ENCODE measurements at places on chromosomes 16 and 17.
A peak's percentile ranks its signal among the peaks of the same experiment; 100 is the strongest.

DNA sequence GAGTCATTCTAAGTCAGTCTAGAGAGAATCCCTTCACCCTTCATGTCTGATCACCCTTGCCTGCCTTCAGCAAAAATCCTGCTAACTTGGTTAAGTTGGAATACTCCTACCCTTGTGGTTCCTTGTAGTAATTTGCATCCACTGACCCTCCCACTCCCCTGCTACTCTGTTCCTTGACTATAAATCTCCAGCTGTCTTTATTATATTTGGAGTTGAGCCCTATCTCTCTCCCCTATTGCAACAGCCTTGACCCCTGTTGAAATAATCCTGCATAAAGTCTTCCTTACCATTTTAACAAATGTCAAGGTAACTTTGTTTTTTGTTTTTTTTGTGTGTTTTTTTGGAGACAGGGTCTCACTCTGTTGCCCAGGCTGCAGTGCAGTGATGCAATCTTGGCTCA, 590.1 kb downstream of the WWOX start:
- DNase-seq, result no peak

DNA sequence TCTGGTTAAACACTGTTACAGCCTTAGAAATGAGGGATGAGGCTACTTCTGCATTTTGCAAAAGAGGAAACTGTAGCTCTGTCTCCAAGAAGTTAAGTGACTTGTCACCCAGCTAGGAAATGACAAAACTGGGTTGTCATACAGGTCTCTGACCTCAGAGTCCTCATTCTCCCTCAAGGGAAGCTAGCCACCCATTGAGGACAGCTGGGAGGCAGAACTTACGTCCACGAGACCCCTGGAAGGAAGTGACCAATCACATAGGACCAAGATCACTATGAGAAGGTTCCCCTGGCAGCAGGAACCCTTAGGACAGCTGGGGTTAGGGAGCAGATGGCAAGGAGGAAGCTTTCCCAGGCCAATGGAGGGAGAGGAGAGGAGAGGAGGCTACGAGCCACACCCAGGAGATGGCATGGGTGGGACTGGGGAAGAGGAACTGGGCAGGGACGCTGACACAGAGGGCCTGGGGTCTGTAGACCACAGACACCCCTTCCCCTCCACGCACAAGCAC, 11.2 kb downstream of the METTL22 start:
- no peak for DNase-seq

- DNase-seq, result no peak
Observed at GRCh38 chr17:76872221-76872873, 4.1 kb downstream of the MGAT5B start.

DNA sequence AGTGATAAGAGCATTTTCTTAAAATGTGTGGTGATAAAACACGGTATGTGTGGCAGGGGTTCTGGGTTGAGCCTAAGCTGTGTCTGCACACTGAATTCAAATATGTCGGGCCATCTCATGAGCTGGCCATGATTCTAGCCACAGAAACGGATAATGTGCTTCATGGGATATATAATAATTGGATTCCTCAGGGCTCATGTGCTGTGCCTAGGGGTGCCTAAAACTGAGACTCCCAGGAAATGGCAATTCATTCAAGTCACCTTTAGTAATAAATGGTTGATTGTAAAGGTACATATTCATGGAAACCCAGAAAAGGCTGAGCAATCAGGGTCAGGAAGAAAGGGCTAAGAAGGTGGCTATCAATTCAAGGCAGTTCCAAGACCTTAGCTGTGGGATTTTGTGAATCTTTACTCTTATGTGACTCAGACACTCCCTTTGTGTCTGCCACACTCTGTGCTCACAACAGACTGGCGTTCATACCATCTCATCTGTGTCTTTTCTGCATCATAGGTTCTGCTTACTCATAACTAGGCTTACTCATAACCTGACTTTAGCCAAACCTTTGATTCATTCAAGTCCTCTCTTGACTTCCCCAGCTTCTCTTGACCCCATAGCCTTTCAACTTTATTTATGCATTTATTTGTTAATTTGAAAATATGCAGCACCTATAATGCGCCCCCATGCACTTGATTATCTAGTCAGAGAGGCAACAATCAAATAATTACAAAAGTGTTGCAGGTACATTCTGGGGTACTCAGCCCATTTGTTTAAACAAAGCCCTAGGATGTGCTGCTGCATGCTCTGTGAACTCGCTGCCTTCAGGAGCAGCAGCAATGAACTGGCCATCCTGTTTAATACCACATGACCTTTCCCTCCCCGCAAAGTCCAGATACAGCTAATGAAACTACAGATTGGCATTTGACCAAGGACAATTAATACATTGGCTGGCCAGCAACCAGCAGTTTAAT, 28.4 kb upstream of the MED13 start:
- DNase-seq, result no peak

- DNase-seq, result no peak
Observed at GRCh38 chr17:39573447-39574298, 34.0 kb downstream of the NEUROD2 start.

DNA sequence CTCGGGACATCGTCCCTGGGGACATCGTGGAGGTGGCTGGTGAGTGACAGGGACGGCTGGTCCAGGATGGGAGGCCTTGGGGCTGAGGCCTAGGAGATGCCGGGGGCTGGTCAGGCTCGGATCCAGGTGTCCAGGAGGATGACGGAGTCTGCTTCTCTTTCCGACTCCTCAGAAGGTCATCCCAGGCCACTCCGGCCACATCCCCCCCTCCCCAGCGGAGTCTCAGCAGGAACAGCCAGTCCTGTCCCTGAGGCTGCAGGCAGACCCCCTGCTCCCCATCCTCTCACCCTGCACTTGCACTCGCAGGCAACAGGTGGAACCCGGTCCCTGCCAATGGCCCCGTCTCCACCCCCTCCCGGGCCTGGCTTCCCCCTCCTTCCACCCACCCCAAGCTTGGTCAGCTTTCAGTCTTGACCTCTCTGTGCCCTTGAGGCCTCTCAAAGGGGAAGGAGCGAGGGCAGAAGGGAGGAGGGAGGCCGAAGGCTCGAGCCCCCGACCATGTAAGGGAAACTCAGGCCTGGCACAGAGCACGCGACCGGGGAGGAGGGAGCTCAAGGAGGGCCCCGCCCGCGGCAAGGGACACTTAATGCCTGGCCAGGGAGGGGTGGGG, 4.4 kb downstream of the ATP2A1 start:
- DNase-seq, result no peak

DNA sequence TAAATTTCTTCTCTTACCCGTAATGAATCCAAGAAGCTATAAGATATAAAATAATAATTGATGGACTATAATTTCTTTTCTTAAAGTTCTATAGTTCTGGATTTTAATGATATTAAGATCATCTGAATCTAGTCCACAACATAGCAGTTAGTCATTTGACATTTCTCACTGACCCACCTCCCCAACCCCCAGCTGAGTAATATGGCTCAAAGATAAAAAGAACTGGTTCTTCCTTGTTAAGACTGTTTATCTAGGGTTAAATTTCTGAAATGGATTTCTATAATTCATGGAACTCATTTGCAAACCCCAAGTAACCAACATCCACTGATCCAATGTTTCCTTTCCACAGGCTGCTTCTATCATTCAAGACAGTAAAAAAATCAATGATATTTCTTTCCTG, 133.9 kb upstream of the SOX9 start:
- DNase-seq, result no peak

DNA sequence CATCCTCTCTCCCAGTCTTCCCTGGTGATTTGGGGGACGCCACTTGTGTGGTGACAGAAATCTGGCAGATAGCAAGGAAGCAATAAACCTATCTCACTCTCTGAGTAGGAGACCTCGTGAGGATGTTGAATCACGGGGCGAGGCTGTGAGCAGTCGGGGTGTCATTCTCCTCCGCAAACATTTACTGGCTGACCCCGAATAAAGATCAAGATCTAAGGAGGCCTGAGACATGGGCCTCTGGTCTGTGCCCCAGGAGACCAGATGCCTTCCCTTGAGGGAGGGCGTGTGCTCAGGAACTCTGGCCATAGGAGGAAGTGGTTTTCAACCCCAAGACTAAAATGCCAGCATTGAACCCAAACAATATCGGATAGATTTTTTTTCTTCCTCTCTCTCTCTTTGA, 53.1 kb downstream of the FOXL1 start:
- no peak for DNase-seq

- no peak for DNase-seq
Observed at GRCh38 chr16:67767953-67768352, 38.4 kb downstream of the RANBP10 start.

DNA sequence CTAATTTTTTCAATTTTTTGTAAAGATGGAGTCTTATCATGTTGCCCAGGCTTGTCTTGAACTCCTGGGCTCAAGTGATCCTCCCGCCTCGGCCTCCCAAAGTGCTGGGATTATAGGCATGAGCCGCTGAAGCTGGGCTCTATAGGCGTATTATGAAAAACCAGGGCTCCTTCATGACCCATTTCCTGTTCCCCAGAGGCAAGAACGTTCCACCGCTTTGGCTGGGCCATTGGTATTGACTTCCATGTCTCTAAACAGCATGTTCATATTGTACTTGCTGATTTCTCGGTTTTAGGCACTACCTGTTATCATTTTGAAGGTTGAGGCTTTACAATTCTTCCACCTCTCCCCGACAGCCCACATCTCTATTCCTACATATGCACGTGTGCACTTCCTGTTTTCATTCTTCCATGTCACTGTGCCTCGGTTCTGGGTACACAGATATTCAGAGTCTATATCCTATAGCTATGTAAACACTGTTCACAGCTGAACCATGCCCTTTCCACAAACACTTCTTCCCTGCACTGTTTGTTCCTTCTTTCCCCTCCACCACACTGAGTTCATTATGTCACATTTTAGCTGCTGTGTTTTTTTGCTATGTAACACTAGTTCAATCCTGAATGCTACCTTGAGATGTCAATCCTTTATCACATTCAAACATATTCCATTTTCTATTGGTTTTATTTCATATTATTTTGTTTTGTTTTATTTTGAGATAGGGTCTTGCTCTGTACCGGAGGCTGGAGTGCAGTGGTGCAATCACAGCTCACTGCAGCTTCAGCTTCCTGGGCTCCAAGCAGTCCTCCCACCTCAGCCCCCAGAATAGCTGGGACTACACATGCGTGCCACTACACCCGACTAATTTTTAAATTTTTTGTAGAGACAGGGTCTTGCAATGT, 16.8 kb upstream of the MAPK3 start:
- no peak for DNase-seq

GRCh38 chr17:81397314-81398175, 2.3 kb downstream of the BAHCC1 start:
- DNase-seq, result no peak

DNA sequence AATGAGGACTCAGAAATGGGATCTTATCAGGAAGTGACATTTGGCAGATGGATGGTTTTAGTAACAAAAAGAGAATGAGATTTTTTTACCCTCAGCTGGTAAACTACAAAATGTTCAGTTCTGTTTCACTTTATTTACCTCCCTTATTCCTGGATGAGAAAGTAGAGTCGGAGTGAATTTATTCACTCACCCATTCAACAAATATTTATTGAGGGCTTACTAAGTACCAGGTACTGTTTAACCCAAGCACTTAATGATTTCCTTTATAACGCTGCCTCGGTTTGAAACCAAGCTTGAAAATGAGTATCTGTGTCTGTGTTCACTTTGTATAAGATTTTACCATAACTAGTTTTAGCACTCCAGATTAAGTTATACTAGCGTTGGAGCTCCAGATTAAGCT, 38.1 kb downstream of the CDRT15 start:
- DNase-seq, result no peak

DNA sequence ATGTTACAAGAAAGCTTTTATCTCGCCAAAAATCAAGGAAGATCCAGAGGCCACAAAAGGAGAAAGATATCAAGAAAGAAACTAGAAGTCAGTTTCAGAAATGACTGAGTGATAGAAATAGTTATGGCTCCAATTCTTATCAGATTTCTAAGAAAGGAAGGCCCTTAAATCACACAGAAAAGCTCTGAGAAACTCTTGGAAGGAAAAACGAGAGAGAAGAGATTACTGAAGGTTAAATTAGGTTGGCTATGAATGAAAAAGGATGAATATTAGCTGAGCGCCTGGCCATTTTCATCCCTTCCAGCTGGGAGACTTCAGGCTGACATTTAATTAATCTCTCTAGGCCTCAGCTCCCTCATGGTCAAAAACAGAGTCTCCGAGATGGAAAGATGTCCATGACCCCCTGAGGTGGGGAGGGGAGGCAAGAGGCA, 72.3 kb downstream of the CYTH1 start:
- DNase-seq, result no peak

- DNase-seq, result no peak
Observed at GRCh38 chr16:14249291-14250032, 178.3 kb downstream of the MRTFB start.

DNA sequence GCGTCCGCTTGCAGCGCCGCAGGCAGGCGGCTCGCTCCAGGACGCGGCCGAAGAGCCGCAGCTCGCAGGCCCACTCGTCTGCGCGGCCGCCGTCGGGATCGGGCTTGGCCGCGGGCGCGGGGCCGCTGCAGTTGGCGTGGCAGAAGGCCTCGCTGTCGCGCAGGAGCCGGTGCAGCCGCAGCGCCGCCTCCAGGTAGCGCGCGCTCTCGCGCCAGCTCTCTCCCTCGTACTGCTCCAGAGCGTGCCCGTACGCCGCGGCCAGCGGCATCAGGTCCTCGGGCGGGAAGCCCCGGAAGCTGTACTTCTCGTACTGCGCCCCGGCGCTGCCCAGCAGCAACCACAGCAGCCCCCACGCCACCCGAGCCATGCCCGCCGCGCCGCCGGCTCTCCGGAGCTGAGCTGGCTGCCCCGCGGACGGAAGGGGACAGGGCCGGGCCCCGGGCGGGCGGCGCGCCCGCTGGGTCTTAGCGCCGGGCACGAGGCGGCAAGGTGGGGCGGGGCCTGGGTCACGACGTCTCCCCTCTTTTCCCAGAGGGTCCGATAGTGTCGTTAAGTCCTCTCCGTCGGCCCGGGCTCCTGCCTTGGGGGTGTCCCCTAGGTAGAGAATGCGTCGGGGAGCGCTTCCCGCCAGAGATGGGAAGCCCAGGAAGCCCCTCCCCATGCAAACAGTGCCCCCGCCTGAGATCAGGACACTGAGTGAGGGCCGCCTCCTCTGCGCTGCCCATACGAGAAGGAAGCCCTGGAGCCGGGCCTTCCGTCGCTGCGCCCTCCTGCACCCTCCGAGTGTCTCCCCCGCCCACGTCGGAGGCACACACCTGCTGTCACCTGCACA, at the start of gene P3H4:
P3H4 (minus strand) TSS at position 401 of the 832 bp plus-strand sequence; CDS start at position 367, 34 bp downstream.
- DNase-seq, result no peak

- no peak for DNase-seq
Observed at GRCh38 chr16:83300326-83300725, 507.5 kb upstream of the HSBP1 start.

GRCh38 chr17:75691801-75692626, 24.9 kb downstream of the SAP30BP start:
- DNase-seq, result peak; percentile 53

GRCh38 chr17:31126318-31126717, 31.5 kb downstream of the NF1 start:
- DNase-seq, result no peak

Data from chondrocyte (in vitro differentiated cells).